ENCODE measurements at places on chromosomes 6 and 20.

- DNase-seq = no peak
Observed at GRCh38 chr20:40279390-40279789, 409.6 kb downstream of the MAFB start.

DNA sequence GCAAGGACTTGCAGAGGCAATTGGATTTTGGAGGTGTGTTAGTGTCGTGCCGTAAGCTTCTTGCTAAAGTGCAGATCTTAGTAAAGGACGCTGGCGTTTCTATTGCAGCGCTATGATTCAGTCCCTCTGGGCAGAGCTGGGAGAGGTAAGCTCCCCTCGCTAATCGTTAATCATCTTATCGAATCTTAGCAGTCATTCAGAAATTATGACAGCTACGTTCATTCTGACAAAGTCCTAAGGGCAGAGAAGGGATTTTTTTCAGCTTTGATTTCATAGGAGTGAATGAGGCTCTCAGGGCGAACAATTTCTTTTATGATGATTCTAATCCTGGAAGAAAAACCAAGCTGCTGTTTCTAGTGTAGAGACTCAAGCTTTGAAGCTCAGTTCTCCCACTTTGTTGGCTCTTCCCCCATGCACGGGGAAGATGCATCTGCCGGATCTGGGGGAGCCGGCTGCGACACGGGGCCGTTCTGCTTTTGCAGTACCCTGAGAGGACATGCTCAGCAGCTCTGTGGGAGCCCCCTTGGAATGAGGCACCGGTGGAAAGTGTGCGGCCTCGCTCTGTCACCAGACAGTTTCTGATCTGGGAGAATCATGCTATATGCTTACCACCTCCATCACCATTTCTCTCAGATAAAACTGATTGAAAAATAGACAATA lies 79.1 kb upstream of the SLC22A23 start:
- no peak for DNase-seq

GRCh38 chr6:149052350-149053106 lies 265.0 kb upstream of the TAB2 start:
- no peak for DNase-seq

DNA sequence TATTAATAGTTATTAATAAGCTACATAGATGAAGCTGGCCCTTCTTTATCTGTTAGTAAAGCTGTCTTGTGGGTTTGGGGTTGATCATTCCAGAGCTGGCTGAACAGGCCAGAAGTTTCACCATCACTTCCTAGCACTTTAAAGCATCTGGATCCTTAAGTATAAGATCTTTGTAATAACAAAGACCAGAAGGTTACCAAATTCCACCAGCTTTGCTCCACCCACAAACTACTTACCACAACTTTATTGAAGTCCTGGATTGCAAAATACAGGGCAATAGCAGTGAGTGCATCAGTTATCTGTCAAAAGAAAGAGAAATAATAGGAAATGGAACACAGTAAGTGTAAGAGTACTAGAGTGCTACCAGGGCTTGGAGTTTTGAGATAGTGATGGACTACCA lies 33.0 kb downstream of the PIGU start:
- DNase-seq = no peak

DNA sequence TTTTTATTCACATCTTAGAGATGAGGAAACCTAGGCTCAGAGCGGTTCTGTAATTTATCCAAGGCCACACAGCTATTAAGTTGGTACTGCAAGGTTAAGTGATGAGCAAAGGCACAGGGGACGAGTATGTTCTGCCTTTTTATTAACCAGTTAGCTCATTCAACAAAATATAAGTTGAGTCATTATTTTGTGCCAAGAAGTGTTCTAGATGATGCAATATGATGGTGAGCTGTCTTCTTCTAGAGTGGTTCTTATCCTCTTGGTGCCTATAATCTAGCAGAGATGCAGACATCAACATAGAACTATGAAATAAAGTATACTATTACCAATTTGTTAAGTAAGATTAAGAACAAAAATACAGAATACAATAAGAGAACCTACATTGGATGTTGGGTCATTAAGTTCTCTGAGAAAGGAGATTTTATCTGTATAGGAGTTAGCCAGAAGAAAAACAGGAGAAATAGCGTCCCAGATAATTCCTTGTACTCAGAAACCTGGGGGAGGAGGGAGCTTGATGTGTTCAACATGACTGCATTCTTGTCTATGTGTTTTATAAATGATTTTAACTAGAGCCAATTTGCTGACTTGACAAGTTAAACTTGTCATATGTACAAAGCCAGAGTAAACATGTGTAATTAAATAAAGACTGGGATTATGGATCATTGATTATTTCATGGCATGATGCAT lies 122.3 kb downstream of the TBXT start:
- DNase-seq = no peak

DNA sequence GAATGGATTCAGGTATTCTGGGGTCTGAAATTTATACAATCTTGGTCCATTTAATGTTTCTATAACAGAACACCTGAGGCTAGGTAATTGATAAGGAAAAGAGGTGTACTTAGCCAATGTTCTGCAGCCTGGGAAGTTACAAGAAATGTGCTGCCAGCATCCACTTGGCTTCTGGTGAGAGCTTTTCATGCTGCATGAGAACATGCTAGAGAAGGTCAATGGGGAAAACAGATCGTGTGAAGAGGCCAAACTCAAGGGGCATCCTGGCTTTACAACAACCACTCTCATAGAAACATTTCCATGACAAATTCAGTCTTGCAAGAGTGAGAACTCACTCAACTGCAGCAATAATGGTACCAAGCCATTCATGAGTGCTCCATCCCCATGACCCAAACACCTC lies 16.8 kb downstream of the IL22RA2 start:
- no peak for DNase-seq

DNA sequence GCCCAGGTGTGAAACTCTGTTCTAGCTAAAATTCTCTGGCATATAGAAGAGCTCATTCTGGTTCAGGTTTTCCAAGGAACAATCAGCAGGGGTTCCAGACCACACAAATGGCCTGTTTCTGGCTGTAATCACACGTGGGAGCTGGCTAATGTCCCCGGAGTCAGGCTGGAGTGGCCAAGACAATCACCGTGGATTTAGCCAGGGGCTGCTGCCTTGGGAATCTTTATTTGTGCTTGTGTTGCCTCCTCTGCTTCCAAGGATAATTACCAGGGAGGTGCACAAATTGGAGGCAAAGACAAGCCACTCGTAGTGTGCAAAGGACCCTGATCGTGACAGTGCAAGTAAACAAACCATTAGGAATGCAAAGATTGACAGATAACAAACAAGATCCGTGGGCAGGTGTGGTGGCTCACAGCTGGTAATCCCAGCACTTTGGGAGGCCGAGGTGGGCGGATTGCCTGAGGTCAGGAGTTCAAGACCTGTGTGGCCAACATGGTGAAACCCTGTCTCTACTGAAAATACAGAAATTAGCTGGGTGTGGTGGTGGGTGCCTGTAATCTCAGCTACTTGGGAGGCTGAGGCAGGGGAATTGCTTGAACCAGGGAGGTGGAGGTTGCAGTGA lies 77.3 kb downstream of the KCNB1 start:
- no peak for DNase-seq

DNA sequence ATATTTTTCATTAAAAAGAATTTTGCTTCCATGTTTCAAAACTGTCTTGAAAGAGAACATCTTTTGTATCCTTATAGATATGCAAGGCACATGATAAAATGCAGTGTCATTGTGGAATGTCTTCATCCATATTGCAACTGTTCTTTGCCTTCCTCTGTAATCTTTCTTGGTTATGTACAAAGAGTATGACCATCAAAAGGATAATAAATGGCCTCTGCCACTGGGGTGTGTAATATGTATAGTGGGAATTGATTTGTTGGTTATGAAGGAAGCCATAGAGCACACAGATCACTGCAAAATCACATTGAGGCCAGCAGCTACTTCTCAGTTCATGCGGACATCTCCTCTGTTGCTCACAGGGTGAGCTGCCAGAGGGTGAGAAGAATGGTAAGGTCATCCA lies 703.5 kb downstream of the TFAP2A start:
- DNase-seq = no peak

GRCh38 chr6:96947055-96947454 lies 22.5 kb downstream of the KLHL32 start:
- no peak for DNase-seq

- DNase-seq = no peak
Observed at GRCh38 chr6:40887079-40887791, 151.8 kb downstream of the UNC5CL start.

- peak; percentile 68 for DNase-seq
Observed at GRCh38 chr6:30541515-30542403, 14.5 kb downstream of the GNL1 start.

- DNase-seq = no peak
Observed at GRCh38 chr6:20102397-20103073, 109.7 kb downstream of the MBOAT1 start.

DNA sequence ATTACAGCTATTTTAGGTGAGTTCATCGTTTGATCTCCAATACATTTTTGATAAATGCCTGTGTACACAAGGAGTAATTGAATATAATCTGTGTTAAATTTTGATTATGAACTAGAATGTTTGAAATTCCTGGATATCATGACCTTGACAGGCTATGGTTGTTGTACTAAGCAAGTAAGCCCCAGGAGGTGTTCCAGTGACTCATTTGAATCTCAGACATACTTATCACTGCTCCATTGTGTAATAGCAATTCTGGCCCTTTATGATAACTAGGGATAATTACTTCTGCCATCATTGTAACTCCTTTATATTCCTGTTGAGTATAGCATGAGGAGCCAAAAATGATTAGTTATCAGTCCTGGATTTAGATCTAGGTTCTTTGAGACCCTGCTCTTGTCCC lies 1424.6 kb upstream of the ADGRB3 start:
- no peak for DNase-seq

GRCh38 chr20:44309763-44310663 lies 989 bp downstream of the FITM2 start:
- DNase-seq = no peak

DNA sequence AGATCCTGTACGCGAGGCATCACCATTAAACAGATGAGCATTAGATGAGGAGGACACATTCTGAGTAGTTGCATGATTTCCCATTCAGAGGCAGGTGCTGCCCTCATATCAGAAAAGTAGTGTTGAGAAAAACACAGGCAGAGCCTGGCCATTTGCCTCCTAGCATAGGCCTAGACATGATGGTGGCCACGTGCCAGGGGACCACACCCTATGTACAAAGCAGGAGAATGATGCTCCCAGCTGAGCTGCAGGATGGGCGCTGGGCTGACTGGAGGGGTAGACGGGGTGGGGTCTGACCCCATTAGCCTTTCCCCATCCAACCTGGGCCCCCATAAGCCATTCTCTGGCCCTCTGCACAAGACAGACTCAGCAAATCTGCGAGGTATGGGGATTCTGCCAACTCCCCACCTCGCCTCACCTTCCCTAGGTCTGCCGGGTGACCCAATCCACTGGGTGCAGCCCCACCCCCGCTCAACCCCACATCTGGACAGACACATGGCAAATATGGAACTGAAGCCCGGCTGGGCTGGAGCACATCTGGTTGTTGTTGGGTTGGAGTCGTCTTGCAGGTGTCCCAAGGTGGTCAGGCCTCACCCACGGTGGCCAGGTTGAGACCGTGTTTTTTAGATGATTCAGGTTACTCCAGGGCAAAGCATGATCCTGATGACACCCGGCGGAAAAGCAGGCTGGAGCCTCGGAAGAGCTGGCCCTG lies 13.9 kb downstream of the PI16 start:
- no peak for DNase-seq

GRCh38 chr20:62045529-62046285 lies 20.0 kb downstream of the TAF4 start:
- no peak for DNase-seq

- DNase-seq = no peak
Observed at GRCh38 chr20:24376311-24377099, 92.9 kb upstream of the SYNDIG1 start.

DNA sequence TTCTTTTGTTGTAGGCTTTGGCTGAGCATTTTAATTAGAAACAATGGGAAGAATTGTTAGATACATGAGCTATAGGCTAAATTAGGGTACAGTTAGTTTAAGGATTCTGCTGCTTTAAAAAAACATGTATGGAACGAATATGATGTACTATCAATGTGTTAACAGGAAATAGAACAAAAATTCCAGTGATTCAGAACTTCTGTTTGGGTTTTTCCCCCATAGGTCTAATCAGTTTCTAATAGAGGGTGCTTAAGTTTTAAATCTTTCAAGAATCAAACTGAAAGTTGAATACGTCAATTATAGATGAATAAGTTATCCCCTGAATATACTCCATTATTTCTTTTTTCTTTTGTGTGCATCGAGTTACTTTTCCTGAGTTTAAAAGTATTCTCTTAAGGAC lies 1.9 kb downstream of the TAB2 start:
- no peak for DNase-seq

- no peak for DNase-seq
Observed at GRCh38 chr20:29741894-29742698, 1515.4 kb upstream of the DEFB115 start.

- no peak for DNase-seq
Observed at GRCh38 chr6:82025271-82025670, 222.3 kb downstream of the IBTK start.

- DNase-seq = no peak
Observed at GRCh38 chr6:133093956-133094355, 147.2 kb upstream of the EYA4 start.

All from stimulated activated CD8-positive, alpha-beta memory T cell treated with anti-CD3 and anti-CD28 coated beads, Interleukin-2, amount 100 ng/mL, for 1 hour (primary cell).